Activated CD4-positive, alpha-beta T cell treated with anti-CD3 and anti-CD28 coated beads for 36 hours (primary cell): ENCODE measurements at places on chromosomes 3 and 15. TPM values are rescaled to one million over a fixed set of nuclear protein-coding genes. Genes with fewer than 3 reads are reported as not detected.
A peak's percentile ranks its signal among the peaks of the same experiment; 100 is the strongest.

OIP5 gene
- total RNA-seq, result 11.5 TPM

MAGI1 gene
- 0.18 TPM for total RNA-seq

RASSF1 gene
- total RNA-seq, result 50.7 TPM

HYAL1 gene
- total RNA-seq, result not detected

SEC22A gene
- 13.2 TPM for total RNA-seq

GOLGA8M gene
- total RNA-seq, result 0.35 TPM

CCDC39 gene
- total RNA-seq, result not detected

GRCh38 chr3:64056606-64057180 is 33.4 kb upstream of the PSMD6 start:
- H3K27me3 ChIP-seq, result peaks cover 35% of the 10 kb centered on the region
- H3K36me3 ChIP-seq, result no peaks in the 10 kb centered on the region
- DNase-seq, result no peak
- no peak overlapping the region for H3K27ac ChIP-seq
- H3K4me3 ChIP-seq, result no peak overlapping the region

DNA sequence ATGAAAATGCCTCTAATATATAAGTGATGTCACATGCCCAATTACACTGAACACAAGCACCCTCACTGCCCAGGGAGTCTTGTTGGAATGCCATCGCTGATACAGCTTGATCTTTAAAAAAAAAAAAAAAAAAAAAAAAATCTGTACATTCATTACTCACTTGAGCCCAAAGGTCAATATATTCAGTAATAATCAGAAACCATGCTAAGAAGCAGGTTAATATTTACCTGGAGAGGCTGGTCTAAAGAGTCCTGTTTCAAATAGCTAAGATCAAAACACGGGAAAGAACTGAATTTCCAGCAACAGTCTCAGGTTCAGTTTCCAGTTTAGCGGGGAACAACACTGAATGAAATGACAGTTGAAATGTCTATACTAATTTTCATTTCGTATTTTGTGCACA is 109.9 kb downstream of the UACA start:
- H3K27me3 ChIP-seq, result no peaks in the 10 kb centered on the region
- no peak overlapping the region for H3K27ac ChIP-seq
- DNase-seq, result no peak
- no peak overlapping the region for H3K4me3 ChIP-seq
- H3K36me3 ChIP-seq, result peaks cover 1% of the 10 kb centered on the region
- H3K4me1 ChIP-seq, result no peaks in the 10 kb centered on the region

DNA sequence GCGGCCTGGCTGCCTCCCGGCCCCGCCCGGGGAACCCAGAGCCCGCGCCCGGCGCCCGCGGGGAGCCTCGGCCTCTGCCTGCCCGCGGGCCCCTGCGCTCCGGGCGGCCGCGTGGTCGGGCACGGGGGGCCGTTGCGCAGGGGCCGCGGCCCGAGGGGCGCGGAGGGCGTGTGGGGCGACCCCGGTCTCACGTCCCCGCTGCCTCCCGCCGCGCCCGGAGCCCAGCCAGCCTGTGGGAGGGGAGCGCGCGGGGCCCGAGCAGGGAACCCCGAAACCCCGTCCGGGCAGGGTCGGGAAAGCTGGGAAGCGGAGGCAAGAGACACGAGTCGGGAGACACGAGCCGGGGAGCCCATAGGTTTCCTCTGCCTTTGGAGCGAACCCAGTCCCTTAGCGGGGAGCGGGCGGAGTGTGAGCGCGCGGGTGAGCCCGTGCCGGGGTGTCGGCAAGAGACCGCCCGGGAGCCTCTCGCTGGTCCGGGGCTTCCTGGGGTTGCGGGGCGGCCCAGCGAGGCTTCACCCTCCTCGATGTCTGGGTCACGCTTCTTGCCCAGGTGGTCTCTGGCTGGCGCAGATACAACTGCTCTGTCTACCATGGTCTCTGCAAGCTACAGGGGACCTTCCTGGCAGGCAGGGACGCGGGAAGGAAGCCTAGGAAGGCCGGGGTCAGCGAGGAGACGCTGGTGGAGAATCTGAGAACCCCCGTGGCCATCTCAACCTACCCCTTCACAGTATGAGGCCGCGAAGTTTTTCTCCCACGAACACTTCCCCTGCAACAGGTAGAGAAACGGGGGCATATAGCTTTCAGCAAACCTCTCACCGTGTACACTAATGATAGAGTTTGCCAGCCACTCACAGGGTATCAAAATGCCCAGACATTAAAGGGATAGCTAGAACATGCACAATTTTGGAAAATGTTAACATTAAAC is 586 bp downstream of the LRRK1 start:
- peaks cover 15% of the 10 kb centered on the region for H3K4me1 ChIP-seq
- peak overlapping the region; percentile 35 for H3K4me3 ChIP-seq
- DNase-seq, result peak; percentile 38
- H3K27me3 ChIP-seq, result peaks cover 49% of the 10 kb centered on the region
- H3K27ac ChIP-seq, result no peak overlapping the region

DNA sequence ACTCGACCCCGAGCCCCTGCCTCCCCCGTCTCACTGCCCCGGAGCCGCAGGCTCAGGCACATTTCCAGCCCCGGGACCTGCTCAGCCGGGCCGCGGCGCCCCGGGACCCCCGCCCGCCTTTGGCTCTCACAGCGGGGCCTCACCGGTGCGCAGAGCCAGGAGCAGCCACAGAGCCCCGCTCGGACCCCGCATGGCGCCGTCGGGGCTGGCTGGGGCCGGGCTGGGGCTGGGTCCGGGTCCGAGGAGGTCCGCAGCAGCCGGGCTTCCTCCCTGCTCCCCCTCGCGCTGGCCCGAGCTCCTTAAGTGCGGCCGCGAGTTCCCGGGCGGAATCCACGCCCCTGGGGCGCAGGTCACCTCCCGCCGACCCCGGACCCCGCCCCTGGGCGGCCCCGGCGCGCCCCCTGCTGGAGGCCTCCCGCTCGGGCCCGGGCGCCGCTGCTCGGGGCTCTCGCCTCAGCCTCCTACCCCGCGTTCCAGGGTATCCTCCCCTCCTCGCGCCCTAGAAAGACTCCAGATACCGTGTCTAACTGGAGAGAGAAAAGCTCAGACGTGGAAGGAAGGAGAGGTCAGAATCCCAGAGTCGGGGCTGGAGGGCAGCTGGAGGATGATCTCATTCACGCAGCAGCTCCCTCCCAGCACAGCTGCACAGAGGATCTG is at the start of gene MELTF:
Gene MELTF, minus strand, starts transcription at position 307 of the 657 bp plus-strand sequence. Its CDS starts 115 bp downstream, at position 192.
- peaks cover 18% of the 10 kb centered on the region for H3K4me1 ChIP-seq
- no peaks in the 10 kb centered on the region for H3K27me3 ChIP-seq
- peak within 1 kb of the TSS; percentile 72 for H3K4me3 ChIP-seq
- H3K36me3 ChIP-seq, result no peaks in the 10 kb centered on the region
- no peak within 1 kb of the TSS for H3K27ac ChIP-seq

DNA sequence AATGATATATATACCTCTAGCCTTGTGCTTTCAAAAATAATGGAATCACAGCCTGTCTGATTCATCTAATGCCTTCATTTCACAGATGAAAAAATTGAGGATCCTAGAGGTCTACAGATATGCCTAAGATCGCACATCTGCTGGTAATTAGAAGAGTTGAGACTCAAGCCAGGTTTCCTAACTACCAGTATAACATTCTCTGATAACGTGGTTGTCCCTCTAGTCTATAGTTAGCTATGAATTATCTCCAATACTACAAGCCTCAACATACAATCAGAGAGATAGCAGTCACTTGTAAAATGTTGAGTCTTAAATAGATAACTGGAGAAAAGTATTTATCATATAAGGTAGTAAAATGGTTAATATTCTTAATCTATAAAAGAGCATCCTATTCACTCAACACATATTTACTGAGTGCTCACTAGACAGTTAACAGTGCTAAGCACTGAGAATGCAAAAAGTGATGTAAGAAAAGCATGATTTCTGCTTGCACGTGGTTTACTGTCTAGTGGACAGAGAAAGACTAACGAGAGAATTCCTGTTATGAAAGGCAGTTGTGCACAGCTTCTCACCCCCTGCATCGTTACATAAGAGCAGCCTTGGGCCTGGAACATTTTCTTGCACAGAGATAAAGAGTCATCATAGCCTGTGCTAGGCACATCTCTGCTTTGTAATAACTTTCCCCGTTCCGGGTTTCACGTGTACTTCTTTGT is 4.9 kb upstream of the ENTPD3 start:
- no peak for DNase-seq
- H3K4me1 ChIP-seq, result peaks cover 12% of the 10 kb centered on the region
- H3K4me3 ChIP-seq, result no peak overlapping the region
- no peaks in the 10 kb centered on the region for H3K36me3 ChIP-seq

DNA sequence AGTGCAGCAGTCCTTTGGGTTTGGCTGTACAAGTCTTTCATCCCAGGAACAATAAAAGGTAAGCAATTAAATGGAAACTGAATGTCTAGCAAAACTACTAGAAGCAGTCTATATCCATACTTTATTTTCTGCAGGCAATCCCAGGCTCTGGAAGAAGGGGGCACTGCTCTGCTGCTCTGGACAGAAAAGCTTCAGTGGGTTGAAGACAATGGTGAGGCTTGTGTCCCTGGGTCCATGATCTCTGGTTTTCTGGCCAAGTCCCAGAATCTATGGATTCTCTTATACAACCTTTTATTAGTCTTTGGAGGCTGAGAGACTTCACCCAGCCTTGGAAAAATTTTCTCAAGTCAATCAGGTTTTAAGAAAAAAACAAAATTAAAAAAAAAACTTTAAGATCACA is 35.6 kb downstream of the SCAP start:
- no peak overlapping the region for H3K4me3 ChIP-seq
- no peaks in the 10 kb centered on the region for H3K27me3 ChIP-seq
- H3K36me3 ChIP-seq, result peaks cover 22% of the 10 kb centered on the region
- no peak for DNase-seq
- no peak overlapping the region for H3K27ac ChIP-seq

DNA sequence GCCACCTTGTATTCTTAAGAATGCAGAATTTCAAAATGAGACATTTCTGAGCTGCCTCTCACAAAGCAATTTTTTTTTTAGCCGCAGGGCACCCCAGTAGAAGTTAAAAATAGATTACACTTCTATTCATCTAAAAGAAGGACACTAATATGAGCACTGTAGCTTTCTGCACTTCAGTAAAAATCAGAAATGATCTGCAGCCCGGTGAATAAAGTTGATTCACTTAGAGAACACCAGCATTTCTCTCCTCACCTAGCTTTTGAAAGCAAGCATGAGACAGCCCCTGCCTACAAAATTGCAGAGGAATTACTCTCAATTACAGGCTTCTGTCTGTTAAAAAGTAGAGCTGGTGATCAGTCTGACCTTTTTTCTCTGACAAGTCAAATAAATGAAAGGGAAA is 1062.4 kb downstream of the FHIT start:
- H3K4me1 ChIP-seq, result peaks cover 40% of the 10 kb centered on the region
- H3K36me3 ChIP-seq, result peaks cover 2% of the 10 kb centered on the region
- H3K27me3 ChIP-seq, result no peaks in the 10 kb centered on the region
- no peak overlapping the region for H3K4me3 ChIP-seq
- H3K27ac ChIP-seq, result peak overlapping the region; percentile 56
- DNase-seq, result no peak

- no peaks in the 10 kb centered on the region for H3K27me3 ChIP-seq
- no peak overlapping the region for H3K4me3 ChIP-seq
- H3K27ac ChIP-seq, result no peak overlapping the region
- H3K4me1 ChIP-seq, result no peaks in the 10 kb centered on the region
- no peak for DNase-seq
Observed at GRCh38 chr15:56674857-56675256, 58.5 kb downstream of the ZNF280D start.

DNA sequence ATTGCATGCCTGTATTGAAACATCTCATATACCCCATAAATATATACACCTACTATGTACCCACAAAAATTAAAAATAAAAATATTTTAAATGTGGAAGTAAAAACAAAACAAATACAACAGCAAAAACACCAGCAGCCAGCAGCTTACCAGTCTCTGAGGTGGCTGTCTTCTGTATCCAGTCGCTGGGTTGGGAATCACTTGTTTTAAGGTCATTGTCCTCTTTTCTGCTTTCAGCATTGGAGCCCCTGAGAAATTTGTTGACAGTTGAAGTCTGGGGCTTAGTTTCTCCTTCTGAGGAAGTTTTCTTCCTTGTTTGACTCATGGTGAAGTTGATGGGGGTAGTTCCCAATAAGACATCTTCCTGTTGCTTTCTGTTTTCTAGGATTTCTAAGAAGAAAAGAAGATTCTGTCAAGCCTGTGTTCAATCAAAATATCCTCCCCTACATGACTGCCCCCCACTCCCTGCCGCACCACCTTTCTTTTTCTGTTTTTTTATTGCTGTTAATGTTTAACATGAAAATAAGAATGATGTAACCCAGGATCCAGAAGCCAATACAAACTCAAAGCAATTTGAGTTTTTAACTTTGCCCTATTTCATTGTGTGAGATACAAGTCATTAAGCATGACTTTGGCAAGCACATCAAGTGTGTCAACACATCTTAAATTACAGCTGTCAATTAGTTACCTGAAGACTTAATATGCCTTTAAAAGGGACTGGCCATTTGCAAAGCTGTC is at the start of gene LRRC31:
Gene LRRC31, minus strand, starts transcription at position 452 of the 737 bp plus-strand sequence. Its CDS starts 128 bp downstream, at position 324.
- no peaks in the 10 kb centered on the region for H3K36me3 ChIP-seq
- no peak for DNase-seq
- H3K27me3 ChIP-seq, result peaks cover under 1% of the 10 kb centered on the region
- no peak within 1 kb of the TSS for H3K27ac ChIP-seq
- peaks cover 30% of the 10 kb centered on the region for H3K4me1 ChIP-seq

DNA sequence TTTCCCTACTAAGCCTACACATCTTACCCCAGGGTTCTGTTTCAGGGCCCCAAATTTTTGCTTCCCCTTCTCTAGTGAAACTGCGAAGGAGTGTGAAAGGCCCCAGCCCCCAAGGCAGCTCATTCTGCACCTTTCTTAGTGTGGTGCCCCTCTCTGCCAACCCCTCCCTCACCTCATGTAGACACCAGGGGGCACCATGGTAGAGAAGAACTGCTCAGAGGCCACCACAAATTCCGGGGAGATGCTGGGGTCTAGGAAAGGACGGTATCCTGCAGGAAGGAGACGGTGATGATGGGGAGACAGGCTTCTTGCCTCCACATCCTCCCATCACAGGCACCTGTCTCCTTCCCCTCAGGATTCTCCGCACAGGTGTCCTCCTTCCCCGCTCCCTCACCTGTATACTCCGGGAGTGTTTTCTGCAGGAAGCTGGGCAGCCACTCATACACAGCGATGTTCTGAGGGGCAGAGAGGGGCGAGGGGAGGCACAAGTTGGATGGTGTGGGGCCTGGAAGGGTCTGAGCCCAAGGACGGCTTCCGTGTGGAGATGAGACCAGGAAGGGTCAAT is 3.6 kb downstream of the DUOX2 start:
- no peak for DNase-seq
- no peak overlapping the region for H3K4me3 ChIP-seq
- H3K27ac ChIP-seq, result no peak overlapping the region

GRCh38 chr3:9450126-9450525 is 52.7 kb downstream of the SETD5 start:
- peaks cover 65% of the 10 kb centered on the region for H3K36me3 ChIP-seq
- DNase-seq, result no peak
- peaks cover 19% of the 10 kb centered on the region for H3K4me1 ChIP-seq
- no peak overlapping the region for H3K27ac ChIP-seq
- no peaks in the 10 kb centered on the region for H3K27me3 ChIP-seq
